ENCODE measurements at places on chromosomes 5 and 9.

DNA sequence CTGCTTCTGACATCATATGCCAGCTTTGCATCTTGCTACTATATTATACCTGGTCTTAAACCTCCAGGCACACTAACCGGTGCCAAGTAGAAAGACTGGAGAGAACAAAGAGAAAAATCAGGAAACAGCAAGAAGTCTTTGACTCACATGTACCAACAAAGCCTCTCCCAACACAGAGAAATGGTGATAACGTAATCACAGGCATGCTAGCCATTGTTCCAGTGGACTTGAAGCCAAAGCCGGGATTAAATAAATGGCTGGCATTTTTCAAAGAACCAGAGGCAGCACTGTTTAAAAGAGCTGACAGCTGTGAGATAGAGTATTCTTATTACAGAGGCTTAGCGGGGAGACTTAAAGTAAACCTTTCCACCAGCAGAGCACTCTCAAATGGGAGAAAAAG lies 148.4 kb upstream of the NFIL3 start:
- no peak for DNase-seq

- DNase-seq = no peak
Measured at GRCh38 chr5:120452471-120452870, 11.6 kb upstream of the PRR16 start.

- no peak for DNase-seq
Measured at GRCh38 chr5:1540831-1541701, 17.3 kb upstream of the LPCAT1 start.

- no peak for DNase-seq
Measured at GRCh38 chr5:179487145-179487544, 63.2 kb upstream of the RUFY1 start.

GRCh38 chr5:146040527-146040926 lies 64.8 kb downstream of the PLAC8L1 start:
- DNase-seq = no peak

DNA sequence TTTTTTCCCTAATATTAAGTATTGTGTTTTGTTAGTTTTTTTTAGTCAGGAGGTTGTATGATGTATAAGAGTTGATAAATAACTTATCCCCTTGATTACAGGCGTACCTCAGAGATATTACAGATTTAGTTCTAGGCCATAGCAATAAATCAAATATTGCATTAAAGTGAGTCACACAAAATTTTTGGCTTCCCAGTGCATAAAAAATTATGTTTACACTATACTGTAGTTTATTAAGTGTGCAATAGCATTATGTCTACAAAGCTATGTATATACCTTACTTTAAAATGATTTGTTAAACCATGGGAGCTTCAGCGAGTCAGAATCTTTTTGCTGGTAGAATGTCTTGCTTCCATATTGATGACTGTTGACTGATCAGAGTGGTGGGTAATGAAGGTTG lies 1180.6 kb upstream of the CDH18 start:
- DNase-seq = no peak

DNA sequence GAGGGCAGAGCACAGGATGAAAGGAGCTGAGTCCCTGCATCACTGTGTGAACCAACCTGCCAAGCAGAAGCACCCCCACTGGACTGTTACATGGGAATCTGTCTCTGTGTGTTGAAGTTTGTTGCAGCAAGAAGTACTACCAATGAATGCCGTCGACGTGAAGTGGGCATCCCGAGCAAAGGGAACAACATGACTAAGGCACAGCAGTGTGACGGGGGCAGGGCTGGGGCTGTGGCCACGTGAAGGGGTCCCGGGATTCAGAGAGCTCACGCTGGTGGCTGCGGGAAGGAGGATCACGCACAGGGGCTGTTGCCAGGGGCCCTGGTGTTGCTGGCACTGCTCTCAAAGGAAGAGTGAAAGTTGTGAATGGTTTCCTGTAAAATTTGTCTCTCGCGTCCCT lies 27.5 kb upstream of the GABBR2 start:
- no peak for DNase-seq

GRCh38 chr5:11482011-11482410 lies 422.2 kb downstream of the CTNND2 start:
- DNase-seq = no peak

DNA sequence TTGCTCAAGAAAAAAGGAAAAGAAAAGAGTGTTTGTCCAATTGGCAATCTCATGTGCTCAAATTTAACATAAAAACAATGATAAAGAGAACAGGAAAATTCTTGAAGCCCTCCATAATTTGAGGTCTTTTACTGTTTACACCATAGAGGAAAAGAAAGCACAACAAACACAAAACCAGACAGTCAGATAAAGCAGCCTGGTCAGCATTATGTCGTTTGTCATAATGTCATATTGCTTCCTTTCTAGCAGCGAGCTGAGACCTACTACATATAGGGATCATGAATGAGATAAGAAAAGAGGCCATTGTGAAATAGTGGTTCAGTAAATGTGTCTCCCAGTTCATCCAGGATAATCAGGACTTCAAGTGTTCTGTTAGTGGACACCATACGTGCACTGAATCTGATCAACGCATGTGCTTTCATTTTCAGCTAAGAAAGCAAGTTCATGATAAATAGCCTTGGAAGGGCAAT lies 64.7 kb upstream of the SELENOP start:
- DNase-seq = no peak

DNA sequence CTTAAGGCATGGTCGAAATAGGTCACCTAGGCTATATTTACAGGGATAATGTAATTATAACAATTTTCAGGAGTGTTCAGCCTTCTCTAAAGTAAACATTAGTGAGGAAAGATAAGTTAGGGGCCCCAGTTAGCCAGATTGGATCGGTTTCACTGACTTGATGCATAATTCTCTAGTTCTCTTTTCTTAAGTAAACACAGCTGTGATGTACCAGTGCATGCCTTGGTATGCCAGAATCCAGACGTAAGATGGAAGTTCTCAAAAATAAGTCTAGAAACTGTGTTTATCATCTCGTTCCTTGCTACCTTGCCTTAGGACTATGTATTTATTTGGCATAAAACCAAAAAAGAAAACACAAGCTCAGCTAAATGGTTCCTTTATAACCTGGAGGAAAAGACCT lies 442.2 kb upstream of the CLINT1 start:
- DNase-seq = no peak

DNA sequence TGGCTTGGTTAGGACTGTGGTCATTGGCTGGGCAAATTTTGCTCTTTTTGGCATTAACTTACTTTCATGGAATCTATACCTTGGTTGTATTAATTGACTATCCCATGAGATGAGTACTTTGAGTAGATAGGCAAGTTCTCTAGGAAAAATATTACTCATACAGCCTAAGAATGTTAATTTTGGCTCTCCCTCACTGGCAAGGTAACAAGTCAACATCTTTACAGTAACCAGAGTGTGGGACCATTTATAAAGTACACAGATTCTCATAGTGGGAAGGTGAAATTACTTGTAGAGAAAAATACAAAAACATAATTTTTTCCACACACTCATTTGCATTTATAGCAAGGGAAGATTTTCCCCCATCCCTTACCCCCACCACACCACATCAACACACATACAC lies 154.6 kb upstream of the ZNF608 start:
- DNase-seq = no peak

DNA sequence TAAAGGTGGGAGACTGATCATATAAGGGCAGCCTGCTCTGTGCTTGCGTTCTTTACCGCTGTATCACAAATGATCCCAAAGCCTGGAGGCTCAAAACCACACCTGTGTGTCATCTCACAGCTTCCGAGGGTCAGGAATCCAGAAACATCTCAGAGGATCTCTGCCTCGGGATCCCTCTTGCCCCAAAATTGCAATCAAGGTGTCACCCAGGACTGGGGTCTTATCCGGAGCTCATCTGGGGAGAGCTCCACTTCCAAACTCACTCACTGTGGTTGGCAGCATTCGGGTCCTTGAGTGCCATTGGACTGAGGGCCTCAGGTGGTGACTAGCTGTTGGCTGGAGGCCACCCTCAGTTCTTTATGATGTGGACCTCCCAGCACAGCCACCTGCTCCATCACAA lies 26.7 kb upstream of the FCN2 start:
- no peak for DNase-seq

DNA sequence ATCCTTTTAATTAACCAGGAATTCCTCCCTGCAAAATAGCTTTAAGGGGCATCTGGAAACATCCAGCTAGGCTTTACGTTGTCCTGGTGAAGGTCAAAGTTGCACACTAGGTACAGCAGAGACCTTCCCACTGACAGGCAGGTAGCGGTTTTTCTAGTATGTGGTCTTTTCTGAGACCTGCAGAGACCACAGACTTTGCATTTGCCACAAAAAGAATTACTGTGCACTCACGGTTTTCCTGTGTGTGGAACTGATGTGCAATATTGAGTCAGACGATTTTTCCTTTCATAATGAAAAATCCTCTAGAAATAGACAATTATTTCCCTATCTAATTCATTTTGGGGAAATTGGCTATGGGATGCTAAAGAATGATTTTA lies 417.0 kb upstream of the ADAMTSL1 start:
- DNase-seq = no peak

- DNase-seq = no peak
Measured at GRCh38 chr9:84557751-84558150, 111.8 kb upstream of the NTRK2 start.

- no peak for DNase-seq
Measured at GRCh38 chr9:16729651-16730050, 140.8 kb downstream of the BNC2 start.

DNA sequence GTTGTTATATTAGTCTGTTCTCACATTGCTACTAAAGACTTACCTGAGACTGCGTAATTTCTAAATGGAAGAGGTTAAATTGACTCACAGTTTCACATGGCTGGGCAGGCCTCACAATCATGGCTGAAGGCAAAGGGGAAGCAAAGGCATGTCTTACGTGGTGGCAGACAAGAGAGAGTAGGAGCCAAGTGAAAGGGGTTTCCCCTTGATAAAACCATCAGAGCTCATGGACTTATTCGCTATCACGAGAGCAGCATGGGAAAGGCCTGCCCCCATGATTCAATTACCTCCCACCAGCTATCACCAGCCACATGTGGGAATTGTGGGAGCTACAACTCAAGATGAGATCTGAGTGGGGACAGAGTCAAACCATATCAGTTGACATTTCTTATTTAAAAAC lies 374.5 kb upstream of the RORB start:
- DNase-seq = no peak

DNA sequence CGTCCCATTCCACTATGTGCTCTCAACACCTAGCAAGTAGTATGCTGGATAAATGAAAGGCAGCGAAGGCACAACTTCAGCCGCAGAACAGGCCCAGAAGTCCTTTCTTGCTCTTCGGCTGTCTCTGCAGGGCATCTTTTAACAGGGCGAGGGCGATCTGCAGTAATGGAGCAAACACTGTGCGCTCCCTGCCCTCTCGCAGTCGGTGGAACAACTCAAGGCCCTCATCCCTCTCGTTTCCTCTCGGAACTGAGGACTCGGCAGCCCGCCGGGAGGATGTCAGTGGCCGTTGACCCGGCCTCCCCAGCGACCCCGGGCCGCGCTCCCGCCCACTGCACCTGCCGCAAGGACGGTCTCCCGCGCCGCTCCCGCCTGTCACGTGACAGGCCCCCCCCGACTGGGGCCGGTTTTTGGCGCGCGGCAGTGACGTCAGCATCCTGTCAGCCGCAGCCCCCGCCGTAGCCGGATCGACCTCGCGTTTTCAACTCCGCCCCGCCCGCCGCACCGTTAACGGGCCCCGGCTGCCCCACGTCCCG lies 1.1 kb downstream of the ZNF367 start:
- peak; percentile 86 for DNase-seq

DNA sequence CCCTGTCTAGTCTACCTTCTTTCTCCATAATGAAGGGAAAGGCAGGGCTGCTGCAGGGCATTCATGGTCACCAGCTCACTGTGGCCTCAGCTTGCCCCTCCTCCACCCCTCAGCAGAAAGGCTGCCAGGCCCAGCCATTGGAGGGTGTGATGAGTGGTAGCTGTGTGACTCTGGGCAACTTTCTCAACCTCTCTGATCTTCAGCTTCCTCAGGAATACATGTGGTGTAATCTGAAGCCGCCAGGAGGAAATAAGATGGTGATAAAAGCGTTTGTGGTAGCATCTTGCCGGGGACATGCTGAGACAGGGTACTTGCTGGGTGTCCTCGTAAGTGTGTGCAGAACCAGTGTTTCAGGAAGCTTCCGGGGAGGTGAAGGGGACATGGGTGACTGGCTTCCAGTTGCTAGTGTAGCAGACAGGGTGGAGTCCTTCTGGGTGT lies 9.8 kb downstream of the CXCL14 start:
- DNase-seq = no peak

GRCh38 chr5:42022383-42022972 lies 97.4 kb downstream of the FBXO4 start:
- no peak for DNase-seq

DNA sequence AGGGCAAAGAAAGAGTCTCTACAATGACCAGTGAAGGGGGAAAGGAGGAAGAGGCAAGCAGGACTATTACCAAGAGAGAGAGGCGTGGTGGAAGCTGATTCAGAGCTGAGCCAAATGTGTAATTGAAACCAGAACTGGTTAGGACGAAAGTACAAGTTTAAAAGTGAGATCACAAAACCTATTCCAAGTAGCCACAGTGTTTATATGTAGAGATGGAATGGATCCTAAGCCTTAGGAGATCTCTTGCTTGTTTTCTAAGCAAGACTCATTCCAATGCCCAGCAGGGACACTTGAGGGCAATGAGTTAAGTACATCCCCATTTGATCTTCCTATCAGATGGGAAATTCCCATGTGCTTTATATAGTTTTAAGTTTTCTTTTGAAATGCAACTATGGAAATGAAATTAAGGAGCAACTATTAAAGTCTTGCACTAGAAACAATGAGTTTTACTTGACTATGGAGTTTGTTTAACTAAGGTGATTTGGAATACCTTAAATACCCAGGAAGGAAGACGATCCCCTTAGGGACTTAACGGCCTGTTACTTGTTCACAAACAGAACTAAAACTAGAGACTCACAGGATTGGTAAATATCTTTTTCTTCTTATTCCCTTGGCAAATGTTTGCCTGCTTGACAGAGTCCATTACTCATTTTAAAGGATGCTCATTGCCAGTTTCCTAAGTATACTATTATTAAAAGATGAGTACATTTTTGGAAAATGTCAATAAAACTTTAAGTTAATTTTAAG lies 51.1 kb upstream of the SNX2 start:
- DNase-seq = no peak

GRCh38 chr9:106468431-106468830 lies 394.5 kb upstream of the ZNF462 start:
- no peak for DNase-seq

GRCh38 chr9:18893491-18893890 lies 139.5 kb downstream of the SAXO1 start:
- no peak for DNase-seq

- no peak for DNase-seq
Measured at GRCh38 chr9:96565671-96566497, 53.8 kb downstream of the CDC14B start.

GRCh38 chr5:78243639-78244038 lies 50.9 kb downstream of the AP3B1 start:
- DNase-seq = no peak

GRCh38 chr9:86034863-86035734 lies 64.3 kb downstream of the GOLM1 start:
- no peak for DNase-seq
